ENCODE measurements at places on chromosomes 16 and 17.

- no peak for DNase-seq
Measured at GRCh38 chr17:10713318-10713717, 15.9 kb downstream of the ADPRM start.

- no peak for DNase-seq
Measured at GRCh38 chr16:68136515-68136914, 51.3 kb downstream of the NFATC3 start.

DNA sequence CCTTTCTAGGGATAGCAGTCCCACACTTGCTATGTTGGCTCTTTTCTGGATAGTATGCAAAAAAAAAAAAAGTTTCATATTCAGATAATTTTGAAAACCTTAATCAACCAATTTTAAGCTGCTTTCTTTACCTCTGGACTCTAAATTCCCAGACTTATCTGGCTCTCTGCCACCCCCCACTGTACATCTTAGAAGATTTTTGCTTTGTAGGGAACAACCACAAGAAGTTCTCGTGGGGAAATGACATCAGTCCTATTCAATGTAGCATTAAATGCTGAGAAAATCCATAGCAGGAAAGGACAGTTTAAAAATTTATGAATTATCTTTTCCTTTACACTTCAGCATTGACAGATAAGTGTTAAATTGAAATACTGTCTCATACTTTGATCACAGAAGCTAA lies 562.7 kb upstream of the HSBP1 start:
- DNase-seq = no peak

DNA sequence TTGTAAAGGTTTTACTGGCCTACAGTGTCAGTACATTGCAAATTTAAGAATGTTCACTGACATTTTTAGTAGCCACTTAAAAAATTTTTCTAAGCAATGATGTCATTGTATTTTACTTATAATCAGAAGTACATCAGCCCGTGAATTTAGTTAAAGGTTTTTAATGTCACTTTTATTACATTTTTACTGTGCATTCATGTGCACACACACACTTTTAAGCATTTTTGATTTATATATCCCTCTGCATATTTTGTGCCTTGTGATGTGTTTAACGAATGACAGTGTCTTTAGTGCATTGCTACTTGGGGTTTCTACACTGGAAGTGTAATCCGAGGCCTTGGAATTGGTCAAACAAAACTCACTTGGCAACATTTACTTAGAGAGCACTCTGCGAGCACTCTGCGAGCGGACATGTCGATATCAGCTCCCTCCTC lies 190.4 kb downstream of the WWOX start:
- no peak for DNase-seq

- no peak for DNase-seq
Measured at GRCh38 chr17:46733837-46734475, 84.5 kb downstream of the WNT3 start.

DNA sequence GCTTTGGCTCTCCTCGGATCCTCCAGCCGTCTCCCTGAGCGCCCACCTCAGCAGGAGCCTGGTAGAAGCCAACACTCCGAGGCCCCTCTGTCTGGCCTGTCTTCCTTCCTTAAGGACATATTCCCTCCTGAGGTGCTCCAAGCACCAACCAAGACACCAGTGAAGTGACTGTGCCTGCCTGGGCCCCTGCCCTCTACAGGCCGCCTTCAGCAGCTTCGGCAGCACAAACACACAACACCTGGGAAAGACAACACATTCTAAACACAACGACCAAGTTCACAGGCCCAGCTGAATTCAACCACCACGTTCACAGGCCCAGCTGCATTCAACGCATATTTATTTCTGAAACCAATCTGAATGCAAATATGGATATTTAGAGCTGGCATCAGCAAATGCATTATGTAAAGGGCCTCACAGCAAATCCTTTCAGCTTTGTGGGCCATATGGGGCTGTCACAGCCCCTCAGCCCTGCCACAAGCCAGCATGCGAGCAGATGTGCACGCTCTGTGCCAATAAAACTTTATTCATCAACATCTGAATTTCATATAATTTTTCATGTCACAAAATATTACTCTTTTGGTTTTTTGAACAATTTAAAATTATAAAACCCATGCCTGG lies 12.2 kb downstream of the GALNS start:
- no peak for DNase-seq

DNA sequence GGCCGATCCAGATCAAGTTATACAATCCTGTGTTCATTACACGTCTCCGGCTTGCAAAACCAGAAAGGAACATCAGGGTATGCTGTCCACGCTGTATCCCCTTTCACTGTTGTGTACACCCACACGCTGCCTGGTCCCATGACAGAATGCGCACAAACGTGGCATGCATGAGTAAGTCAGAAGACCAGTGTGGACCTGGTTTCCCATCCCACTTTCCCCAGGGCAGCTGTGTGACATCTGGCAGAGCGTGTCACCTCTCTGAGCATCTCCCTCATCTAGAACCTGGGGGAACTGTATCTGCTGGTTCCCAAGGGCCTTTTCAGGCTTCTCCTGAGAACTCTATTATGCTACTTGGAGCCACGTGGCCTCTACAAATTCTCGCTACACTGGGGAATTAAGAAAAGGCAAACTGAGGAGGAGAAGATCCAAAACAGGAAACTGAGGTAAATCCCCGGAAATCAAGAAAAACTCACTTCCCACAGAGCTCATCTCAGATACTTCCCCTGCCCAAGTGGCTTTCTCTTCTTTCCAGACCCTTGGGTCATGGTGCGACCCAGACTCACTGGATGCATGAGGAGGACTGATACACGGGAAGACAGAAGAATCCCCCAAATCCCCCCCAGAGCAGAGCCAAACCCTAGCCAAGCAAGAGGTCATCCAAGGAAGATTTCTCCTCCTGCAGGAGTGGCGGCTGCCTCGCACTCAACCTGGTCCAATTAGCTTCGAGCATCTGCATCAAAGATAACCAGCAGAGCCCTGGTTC lies 139.3 kb downstream of the GAS7 start:
- DNase-seq = no peak

GRCh38 chr16:88948781-88949490 lies 28.1 kb downstream of the CBFA2T3 start:
- DNase-seq = no peak

GRCh38 chr16:89695086-89695874 lies 6.2 kb downstream of the SPATA2L start:
- DNase-seq = no peak

All from NCI-H524 treated with DMSO at 0.1 percent for 48 hours (cell line).